ENCODE measurements at places on chromosomes 13 and 19. TPM values are rescaled to one million over a fixed set of nuclear protein-coding genes. Genes with fewer than 3 reads are reported as not detected.

DNA sequence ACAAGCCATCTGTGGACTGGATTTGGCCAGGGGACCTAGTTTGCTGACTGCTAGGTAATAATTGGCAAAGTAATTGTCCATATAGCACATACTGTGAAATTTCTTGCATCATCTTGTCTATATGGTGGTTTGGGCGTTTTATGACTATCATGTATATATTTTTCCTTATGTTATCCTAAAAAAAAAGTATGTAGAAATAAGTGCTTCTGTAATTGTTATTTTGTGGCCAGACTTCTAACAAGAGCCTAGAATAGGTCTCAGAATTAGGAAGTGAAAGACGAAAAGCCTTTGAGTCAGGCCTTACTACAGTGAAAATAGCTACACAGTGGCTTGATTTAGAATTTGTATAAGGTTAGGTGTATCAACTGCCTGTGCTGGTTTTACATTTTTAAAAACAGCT lies 4.2 kb downstream of the FNDC3A start:
- DNase-seq = no peak

DNA sequence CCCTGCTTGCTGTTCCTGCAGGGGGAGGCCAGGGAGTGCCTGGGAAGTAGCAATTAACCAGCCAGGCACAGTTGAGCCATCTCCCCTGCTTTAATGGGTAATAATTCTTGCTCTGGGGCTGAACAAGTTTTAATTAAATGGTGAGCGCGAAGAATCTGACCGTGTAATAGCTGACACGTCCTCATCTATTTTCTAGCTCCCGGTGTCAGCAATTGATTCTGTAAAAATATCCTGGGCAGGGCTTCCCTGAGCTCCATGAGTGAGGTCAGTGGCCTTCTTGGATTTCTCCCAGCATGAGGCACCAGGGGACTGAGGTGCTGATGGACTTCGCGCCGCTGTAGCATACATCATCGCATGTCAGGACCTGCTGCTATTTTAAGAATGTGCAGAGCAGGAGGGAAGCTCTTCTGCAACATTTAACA lies 26.9 kb downstream of the SIPA1L3 start:
- no peak for DNase-seq

The LGALS7 gene
- not detected for total RNA-seq

The IGFLR1 gene
- 4.3 TPM for total RNA-seq

GRCh38 chr13:58397596-58398387 lies 766.2 kb downstream of the PCDH17 start:
- DNase-seq = no peak

The C19orf44 gene
- 4.1 TPM for total RNA-seq

- no peak for DNase-seq
Observed at GRCh38 chr19:55255618-55256423, 3.0 kb downstream of the PPP6R1 start.

- no peak for DNase-seq
Observed at GRCh38 chr13:42760951-42761350, 20.4 kb upstream of the FAM216B start.

DNA sequence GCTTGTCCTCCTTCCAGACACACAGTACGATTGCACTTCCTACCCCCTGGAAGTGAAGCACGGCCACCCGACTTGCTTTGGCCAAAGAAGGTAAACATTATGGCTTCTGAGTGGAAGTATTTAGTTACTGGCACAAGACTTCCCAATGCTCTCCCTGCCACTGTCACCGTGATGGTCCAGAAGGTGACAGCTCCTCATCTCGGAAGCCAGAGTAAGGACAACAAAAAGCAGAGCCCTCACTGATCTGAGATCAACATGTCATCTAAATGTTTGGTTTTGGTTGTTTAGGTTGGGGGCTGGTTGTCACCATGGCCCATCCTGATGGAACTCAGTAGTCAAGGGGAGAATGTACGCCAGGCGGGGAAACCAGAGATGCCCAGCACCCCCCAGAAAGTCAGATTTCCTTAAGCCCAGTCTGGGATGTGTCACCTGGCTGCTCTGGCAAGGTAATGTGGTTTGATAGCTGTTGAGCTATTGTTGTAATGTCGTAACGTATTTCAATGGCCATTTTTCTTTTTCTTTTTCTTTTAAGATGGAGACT lies 170.1 kb upstream of the ZNF536 start:
- no peak for DNase-seq

All from glomerular endothelial cell (primary cell).